Sciatic nerve (tissue), 2 donors: ENCODE measurements at places on chromosomes 5 and 9. TPM values are rescaled to one million over a fixed set of nuclear protein-coding genes. Genes with fewer than 3 reads are reported as not detected.

DNA sequence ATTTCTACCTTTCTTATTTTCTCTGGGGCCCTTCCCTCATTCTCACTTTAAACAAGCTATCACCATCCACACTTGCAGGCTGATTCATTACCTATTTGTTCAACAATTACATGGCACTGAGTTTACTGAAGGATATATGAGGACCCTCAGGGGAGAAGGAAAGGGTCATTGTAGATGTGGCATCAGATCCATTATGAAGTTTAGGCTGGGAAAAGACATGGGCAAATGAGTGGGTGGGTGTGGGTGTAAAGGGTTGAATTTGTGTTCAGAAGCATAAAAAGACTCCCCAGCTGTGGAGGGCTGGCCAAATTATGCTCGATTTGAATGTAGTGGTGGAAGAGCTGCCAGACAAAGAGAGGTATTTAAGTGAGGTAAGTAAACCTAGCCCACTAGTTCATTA is 55.9 kb upstream of the MTAP start:
- DNase-seq = no peak

DNA sequence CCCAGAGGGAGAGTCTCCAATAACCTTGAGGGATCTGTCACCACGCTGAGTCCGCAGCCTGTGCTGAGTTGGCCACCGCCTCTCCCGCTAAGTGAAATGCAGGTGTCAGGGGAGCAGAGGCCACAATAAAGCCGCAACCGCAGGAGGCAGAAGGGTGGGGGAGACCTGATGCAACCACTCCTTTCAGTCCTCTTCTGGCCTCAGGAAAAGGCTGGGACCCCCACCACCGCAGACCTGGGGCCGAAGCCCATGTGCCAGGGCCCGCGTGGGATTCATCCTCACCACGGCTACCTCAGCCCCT is 576 bp downstream of the MAP1B start:
- DNase-seq = no peak

Gene SLC1A1
- total RNA-seq = 4.7 TPM

Gene ARL14EPL
- not detected for total RNA-seq

- no peak for DNase-seq
These were observed 27.1 kb upstream of the TNIP1 start for GRCh38 chr5:151107738-151108520.

Gene CSF2
- not detected for total RNA-seq

DNA sequence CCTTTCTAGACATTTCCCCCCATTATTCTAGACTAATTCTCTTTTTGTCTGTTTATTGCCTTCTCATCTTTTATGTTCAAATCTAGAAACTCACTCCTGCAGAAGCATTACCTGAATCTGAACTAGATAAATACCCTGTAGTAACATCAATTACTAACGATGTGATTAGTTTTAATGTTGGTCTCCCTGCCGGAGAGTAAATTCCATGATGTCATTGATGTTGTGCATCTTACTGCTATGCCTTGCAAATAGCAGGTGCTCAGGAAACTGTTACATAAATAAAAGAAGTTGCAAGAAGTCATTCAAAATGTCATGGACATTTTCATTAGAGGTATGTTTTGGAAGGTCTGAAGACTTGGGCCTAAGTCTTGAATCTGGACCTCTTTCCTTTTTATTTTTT is 23.0 kb upstream of the C9 start:
- no peak for DNase-seq

GRCh38 chr9:123865226-123866000 is 64.5 kb downstream of the DENND1A start:
- DNase-seq = no peak

DNA sequence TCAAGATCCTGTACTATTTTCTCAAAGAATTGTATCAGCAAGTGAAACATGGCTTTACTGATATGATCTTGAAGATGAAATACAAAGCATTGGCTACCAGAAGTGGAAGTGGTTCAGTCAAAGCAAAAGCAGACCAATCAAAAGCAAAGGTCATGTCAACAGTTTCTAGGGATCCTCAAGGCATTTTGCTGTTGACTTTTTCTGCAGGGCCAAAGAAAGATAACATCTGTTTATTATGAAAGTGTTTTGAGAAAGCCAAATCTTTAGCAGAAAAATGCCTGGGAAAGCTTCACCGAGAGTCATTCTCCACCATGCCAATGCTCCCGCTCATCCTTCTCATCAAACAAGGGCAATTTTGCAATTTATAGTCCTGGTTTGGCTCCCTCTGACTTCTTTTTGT is 90.3 kb upstream of the ACO1 start:
- no peak for DNase-seq

- no peak for DNase-seq
These were observed 1.2 kb downstream of the RNF14 start for GRCh38 chr5:141969783-141970771.

Gene IL9
- not detected for total RNA-seq

Gene OR1J2
- not detected for total RNA-seq

Gene PIP5K1B
- 2.0 TPM for total RNA-seq

Gene C9orf50
- 2.2 TPM for total RNA-seq
